Stimulated activated CD8-positive, alpha-beta memory T cell treated with anti-CD3 and anti-CD28 coated beads, Interleukin-7, amount 100 ng/mL, for 48 hours (primary cell): ENCODE measurements at places on chromosomes 1 and 21.

DNA sequence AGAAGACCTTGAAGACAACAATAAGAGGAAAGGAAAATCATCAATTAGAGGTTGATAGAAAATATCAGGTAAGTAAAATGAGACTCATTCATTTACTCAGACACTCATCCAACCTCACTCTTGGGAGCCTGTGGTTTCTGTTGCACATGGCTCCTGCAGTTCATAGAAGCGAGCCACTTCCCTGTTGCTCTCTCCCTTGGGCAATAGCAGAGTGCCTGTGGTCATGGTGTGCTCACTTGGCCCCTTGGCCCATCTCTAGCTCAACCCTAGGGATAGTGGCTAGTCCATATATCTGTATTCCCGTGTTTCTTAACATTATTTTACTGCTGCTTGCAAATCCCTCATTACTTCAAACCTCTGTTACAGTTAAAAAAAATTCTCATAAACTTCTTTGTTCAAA is 368.6 kb downstream of the PTPRC start:
- DNase-seq = no peak

GRCh38 chr1:197778366-197778945 is 3.2 kb upstream of the DENND1B start:
- DNase-seq = no peak

DNA sequence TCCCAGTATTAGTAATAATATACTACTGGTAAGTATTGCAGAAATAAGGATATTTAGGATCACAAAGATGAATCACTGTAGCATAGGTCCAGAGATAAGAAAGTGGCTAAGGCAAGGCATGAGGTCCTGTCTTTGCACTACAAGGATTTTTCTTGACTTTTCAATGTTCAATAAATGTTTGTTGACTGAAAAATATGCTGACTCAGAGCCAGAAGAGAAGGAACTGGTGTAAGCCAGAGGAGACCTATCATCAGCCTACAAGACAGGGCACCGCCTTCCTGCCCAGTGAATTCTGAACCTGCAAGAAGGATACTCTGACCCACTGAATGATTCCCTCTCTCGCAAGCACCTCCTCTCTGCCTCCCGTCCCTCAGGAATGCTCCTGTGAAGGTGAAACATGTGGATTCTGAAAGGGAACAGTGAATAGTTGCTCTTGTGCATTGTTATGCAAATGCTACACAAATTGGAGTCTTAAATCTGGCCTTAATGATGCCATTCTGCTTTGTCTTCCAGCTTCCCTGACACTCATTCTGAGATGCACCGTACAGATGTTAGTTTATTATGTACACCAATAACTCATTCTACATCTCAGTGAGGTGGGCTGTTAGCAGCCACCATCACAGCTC is 540.0 kb downstream of the OMA1 start:
- DNase-seq = no peak

- no peak for DNase-seq
Measured at GRCh38 chr21:36087362-36088138, 17.7 kb downstream of the CBR1 start.

DNA sequence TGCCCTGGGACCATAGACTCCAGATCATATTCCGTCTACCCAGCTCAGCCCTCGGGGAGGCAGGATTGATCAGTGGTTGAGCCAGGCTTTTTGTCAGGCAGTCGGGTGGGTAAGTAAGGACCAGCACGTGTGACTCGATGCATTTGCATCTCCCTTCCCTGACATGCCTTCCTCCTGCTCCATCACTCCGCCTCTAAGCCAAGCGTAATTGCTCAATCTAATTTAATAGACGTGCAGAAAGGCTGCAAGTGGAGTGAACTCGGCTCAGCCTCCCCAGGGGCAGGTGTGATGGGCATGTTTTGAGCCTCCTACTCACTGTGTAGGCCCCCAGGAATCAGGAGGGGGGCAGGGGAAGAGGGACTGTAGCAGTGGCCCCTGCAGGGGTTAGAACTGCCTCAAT is 34.6 kb upstream of the GRIK3 start:
- DNase-seq = no peak

DNA sequence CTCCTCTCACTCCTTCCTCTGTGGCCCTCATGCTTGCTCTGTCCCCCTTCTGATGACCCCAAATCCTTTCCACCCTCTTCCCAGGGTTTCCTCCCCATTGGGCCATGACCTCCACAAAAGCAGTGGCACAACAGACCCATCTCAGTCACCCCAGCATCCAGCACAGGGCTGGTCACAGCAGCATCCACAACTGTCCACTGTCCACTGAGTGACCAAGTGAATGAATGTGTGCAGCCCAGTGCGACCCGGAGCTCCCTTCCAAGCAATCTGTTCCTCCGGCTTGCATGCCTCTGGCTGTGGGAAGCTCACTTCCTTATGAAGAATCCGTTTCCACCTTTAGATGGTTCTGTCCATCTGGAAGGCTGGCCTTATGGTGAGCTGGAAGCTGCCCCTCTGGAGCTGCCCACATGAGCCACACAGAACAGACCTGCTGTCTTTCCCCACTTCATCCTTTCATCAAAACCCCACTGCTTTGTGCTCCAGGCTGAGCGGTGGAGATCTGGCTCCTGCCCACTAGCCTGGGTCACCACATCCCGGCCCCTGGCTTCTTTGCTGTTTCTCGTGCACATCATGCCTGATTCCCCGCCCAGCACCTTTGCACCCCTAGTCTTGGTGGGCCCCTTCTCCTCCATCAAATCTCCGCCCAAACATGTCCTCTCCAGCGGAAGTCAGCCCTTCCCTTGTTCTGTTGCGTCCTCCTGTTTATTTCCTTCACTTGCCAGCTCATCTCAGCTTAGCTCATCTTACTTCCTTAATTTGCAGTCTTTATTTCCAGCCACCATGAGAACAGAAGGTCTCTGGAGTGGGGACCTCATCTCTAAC is 56.4 kb downstream of the EDN2 start:
- DNase-seq = no peak

- no peak for DNase-seq
Measured at GRCh38 chr1:188023206-188023605, 1194.5 kb downstream of the PLA2G4A start.

DNA sequence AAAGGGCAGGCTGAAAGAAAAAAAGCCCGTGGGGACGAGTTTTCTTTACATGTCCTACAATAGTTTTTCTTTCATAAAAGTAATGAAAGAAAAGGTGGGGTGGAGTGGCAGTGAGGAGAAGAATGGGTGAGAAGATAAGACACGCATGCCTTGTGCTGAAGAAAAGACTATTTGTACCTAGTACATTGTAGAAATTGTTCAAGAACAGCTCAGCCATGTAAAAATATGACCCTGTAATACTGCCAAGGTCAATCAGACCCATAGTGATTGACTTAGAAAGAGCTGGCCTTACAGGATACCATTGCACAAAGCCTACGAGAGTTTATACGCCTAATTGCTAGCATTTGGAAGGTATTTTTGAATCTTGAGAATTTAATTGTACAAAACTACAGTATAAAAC is 126.0 kb upstream of the NRIP1 start:
- DNase-seq = no peak

- DNase-seq = no peak
Measured at GRCh38 chr1:178277793-178278530, 184.1 kb downstream of the RASAL2 start.

- no peak for DNase-seq
Measured at GRCh38 chr1:51564124-51564523, 45.1 kb upstream of the EPS15 start.

GRCh38 chr1:199551967-199552565 is 475.4 kb upstream of the NR5A2 start:
- no peak for DNase-seq

GRCh38 chr1:220307607-220308006 is 35.4 kb upstream of the RAB3GAP2 start:
- no peak for DNase-seq

- no peak for DNase-seq
Measured at GRCh38 chr1:101065575-101065974, 40.0 kb upstream of the DPH5 start.

GRCh38 chr1:150410582-150411101 is 46.7 kb downstream of the RPRD2 start:
- no peak for DNase-seq

GRCh38 chr1:44549510-44549909 is 124.8 kb downstream of the TMEM53 start:
- DNase-seq = no peak

GRCh38 chr1:152565535-152566215 is 905 bp downstream of the LCE3E start:
- no peak for DNase-seq

DNA sequence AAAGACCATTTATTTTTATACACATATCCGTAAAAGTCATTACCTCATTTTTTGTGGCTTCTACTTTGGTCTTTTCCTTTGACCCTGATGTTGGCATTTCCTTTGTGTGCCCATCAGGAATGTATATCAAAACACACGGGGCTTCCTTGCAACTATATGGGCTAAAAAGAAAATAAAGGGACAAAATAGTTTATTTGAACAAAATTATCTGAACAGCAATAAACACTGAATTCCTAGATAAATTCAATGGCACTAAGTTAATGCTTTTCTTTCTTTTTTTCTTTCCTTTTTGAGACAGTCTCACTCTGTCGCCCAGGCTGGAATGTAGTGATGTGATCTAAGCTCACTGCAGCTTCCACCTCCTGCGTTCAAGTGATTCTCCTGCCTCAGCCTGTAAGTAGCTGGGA is 45.2 kb downstream of the EPRS1 start:
- no peak for DNase-seq

GRCh38 chr1:212597487-212597886 is 11.1 kb upstream of the ATF3 start:
- DNase-seq = no peak

- DNase-seq = no peak
Measured at GRCh38 chr1:16110884-16111283, 37.4 kb upstream of the FAM131C start.

DNA sequence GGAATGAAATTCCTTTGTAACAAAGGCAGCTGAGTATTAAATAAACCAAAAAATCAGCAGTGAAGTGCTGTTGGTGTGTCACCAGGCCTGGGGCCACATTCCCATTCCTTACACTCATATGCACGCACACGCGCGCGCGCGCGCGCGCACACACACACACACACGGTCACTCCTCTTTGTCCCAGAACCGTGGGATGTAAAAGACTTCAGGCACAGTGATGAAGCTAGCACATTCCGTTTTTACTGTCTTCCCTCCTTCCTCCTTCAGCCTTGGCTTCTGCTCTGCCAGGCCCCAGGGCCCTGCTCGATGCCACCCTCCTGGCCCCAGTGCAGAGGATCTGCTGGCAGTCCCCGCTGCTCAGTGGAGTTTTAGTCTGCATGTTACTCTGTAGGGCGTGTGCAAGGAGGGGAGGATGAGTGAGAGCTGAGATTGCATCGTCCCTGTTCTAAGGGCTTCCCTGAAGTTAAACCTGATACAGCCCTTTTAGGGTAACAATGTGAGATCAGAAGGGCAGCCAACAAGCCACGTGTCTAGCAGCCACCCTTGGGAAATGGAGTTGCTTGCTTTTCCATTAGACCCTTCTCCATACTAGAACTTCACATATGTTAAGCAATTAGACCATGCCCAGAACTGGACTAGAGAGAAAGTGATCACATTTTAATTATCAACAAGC is 71.7 kb upstream of the WDR26 start:
- DNase-seq = no peak

- DNase-seq = no peak
Measured at GRCh38 chr1:160058087-160058486, 11.9 kb downstream of the KCNJ10 start.

DNA sequence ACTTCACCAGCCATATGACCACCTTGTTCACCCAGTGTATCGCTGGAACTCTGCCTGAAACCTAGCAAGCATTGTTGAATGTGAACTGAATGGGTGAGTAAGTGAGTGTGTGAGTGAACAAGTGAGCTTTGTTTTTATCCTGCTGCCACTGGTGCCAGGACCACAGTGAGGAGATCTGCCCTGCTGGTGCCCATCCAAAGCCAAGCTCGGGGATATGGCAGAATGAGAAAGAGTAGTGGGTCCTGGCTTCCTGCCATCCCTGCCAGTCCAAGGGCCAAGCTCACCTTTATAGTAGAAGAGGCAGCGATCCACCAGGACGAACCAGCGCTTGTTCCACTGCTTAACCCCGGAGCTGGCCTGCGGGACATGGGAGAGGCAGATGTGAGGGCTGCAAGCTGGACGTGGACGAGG is 53.4 kb upstream of the GOLT1A start:
- DNase-seq = no peak

DNA sequence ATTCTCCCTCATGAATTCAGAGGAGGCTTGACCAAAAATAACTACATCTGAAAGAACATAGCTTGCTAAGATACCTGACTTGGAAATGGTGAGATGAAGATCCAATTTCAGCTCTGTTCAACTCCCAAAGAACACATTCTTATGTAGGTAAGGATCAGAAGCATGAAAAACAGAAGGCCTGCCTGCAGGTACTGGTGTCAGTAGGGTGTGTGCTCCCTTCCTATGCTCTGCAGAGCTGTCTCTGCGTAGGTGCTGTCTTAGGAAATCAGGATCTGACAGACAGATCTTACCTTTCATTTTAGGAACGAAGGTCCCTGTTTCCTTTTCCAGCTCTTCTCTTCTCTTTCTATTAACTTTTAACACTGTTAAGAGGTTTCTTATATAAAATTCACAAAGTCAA is 5.6 kb upstream of the OR6K2 start:
- DNase-seq = no peak

- DNase-seq = no peak
Measured at GRCh38 chr1:19484798-19485361, 459 bp downstream of the CAPZB start.

DNA sequence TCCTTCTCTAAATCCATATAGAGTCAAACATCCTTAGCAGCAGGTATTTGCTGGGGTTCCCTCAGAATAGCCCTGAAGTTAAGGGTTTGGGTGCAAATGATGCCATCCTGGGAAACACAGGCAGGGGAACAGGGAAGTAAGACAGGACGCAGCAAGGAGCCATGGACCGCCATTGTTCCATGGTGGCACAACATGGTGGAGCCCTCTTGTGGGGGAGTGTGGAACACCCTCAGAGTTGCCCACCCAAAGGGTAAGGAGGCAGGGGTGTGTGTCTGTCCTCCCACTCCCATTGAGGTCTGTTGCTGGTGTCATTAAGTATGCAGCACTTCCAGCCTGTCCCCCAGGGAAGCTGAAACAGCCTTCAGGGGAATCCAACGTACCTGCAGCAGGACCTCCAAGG is 20.4 kb upstream of the RCAN1 start:
- no peak for DNase-seq

- DNase-seq = no peak
Measured at GRCh38 chr1:12477936-12478611, 139.9 kb downstream of the DHRS3 start.

GRCh38 chr1:232425421-232425820 is 204.5 kb downstream of the SIPA1L2 start:
- no peak for DNase-seq
